A172 (cell line): ENCODE measurements at places on chromosomes 13 and 19. TPM values are rescaled to one million over a fixed set of nuclear protein-coding genes. Genes with fewer than 3 reads are reported as not detected.

CYP2A7 gene
- not detected in 2 replicates for total RNA-seq

CEACAM21 gene
- not detected in 2 replicates for total RNA-seq

PCDH9 gene
- 0.02 TPM in 1 of 2 replicates, not detected in the other for total RNA-seq

ZNF428 gene
- 56.8 and 59.2 TPM in 2 replicates for total RNA-seq

HRC gene
- 0.07 TPM in 1 of 2 replicates, not detected in the other for total RNA-seq

ADPRHL1 gene
- 0.96 and 2.1 TPM in 2 replicates for total RNA-seq

- DNase-seq = no peak
Measured at GRCh38 chr13:18959229-18959628, 222.4 kb downstream of the TUBA3C start.

GRCh38 chr19:18850471-18851375 is 19.0 kb downstream of the UPF1 start:
- no peak for DNase-seq

- DNase-seq = no peak
Measured at GRCh38 chr13:101493541-101493940, 41.1 kb downstream of the ITGBL1 start.

DNA sequence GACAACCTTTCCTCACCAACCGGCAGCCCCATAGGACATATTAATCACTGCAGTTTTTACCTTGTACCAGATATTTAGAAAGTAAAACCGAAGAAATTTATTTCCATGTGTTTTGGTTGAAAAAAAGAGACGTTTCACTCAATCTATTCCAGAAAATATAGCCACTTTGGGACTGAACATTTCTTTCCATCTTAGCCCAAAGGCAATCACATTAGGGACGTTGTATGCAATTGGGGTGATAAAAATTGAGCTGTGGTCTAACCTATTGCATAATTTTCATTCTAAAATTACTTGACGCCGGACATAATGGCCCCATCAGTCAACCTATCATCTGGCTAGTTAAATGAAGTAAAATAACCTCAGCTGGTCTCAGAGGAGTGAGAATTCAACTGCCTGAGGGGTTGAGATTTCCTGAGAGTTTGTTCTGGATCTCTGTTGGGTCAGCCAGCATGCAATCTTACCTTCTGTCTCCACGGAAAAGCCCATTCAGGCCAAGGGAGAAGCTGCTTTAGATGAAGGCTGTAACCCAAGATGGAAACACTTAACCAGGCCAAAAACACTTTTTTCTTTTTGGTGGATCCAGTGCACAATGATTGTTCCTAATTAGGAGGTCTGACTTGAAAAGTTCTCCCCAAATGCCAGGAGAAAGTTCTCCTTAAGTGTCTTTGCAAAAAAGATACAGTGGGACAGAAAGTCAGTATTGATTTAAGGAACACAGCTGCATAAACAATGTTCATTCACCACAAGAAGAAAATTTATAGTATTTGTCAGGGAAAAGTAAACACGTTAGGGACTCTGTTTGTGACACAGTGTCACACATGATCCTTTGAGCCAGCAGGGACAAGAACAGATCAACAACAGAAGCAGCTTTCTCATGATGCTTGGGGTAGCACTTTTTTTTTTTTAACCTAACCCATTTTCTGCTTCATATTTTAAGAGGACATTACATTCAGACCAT is 34.1 kb downstream of the DLEU7 start:
- no peak for DNase-seq

DNA sequence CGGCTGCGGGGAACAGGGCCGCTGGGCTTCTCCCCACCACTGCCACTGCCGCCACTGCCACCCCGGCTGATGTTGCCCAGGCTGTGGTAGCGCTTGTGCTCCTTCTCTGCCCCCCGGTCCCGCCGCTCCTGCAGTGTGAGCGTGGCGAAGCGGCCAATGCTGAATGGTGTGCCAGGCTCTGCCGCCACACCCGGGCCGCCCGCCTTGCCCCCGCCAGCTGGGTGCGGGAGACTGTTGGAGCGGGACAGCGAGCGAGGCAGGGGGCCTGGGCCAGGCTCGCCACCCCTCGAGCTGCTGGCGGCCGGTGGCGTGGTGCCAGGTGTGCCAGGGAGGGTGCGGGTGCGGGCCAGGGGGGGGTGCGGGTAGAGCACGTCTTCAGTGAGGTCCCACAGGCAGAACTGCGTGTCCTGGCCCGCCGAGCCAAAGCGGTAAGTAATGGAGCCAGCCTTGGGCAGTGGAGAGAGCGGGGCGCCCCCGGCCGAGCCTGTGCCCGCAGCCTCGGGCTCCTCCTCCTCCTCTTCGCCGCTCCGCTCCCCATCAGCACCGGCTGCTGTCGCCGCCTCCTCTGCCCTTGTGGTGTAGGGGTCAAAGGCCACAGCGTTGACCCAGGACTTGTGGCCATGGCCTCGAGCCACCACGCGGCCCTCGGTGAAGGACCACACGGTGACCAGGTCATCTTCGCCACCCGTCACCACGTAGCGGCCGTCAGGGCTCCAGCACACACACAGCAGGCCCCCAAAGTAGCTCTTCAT is 3.7 kb upstream of the DMPK start:
- DNase-seq = no peak

DNA sequence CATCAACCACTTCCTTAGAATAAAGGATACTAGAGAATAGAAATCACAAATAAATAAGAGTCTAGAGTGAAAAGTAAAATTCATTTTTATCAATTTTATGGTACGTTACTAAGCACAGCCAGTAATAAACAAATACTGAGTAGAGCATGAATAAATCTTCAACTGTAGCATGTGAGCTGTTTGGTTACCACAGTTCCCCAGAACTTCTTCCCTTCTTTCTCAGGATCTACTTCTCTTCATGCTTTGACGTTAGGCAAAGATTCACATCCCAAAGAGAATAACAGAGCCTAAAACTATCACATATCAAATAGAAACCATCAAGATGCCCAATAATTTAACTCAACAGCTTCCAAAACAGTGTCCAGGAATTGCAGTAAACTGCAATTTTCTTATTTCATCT is 7.4 kb downstream of the RUBCNL start:
- no peak for DNase-seq

DNA sequence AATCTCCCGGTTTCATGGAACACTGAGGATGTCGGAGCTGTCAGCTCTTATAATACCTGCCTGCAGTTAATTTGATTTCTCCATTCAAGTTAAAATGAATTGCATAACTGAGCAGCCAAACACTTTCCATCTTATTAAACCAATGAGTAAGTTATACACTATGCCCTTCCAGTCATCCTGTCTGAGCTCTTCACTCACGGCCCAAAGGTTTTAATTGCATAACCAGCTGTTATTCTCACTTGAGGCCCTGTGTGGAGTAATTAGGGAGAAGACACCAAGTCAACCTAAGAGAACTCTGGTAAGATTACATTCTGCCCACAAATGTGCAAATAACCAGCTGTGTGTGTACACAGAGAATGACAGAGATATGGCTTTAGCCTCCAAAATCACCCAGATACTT is 303.5 kb downstream of the TBC1D4 start:
- no peak for DNase-seq

DNA sequence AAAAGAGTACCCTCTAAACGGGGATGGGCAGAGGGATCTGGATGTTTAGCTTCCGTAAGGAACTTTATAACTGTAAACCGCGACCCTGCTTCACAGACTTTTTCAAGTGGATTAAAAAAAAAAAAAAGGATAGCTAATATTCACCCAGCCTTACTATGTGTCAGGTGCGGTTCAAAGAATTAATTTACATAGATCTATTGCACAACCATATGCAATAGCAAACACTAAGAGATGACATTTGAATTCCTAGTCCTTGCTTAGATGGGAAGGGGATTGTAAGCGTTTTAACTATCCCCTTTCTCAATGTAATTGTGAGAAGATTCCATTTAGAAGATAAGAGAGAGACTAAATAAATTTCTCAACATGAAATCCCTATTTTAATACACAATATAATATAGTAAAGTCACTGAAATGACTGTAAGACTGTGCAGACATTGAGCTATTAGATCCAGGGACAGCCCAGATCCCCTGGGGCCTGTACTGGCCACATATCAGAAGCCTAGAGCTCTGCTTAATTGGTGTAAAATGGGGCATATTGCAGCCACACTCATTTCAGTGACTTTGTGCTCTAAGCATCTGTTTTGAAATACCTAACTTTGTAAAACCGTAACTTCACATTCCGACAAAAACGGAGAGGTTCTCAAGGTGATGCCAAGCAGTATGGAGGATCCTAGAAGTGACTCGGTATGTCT is 13.6 kb downstream of the LATS2 start:
- DNase-seq = no peak

- no peak for DNase-seq
Measured at GRCh38 chr13:99970651-99971575, 654 bp downstream of the ZIC5 start.

DNA sequence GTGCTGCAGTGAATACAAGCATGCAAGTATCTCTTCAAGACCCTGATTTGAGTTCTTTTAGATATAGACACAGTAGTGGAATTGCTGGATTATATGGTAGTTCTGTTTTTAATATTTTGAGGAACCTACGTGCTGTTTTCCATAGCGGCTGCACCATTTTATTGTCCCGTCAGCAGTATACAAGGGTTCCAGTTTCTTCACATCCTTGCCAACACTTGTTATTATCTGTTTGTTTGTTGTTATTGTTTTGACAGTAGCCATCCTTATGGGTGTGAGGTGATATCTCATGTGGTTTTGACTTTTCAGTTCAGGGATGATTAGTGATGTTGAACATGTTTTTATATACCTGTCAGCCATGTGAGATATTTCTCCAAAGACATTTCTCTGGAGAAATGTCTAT is 53.2 kb downstream of the TNFRSF19 start:
- DNase-seq = no peak

DNA sequence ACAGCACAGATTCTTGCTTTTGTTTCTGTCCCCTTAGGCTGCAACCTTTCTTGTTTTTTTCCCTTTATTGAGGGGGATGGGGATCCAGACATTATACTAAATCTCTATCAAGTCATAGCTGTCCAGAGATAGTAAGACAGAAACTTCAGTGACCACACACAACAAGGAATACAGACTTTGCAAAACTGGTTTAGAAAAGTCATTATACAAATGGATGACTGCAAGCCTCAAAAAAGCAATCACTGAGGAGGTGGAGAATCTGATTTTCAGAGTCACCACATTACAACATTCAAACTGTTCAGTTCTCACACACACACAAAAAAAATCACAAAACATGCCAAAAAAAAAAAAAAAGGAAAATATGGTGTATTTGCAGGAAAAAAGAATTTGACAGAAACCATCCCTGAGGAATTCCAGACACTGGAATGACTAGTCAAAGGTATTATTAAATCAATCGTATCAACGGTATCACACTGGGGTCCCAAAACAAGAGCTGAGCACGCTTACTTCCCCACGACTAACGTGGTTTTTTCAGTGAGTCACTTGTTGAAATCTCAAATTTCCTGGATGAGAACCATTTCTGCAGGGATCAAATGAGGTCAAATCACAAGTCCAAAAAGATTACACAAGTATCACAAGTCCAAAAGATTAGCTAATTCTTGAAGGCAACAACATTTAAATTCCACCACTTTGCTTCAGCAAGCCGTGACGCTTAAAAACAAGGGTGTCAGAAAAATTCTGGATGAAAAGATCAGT is 41.2 kb downstream of the USP12 start:
- peak; percentile 28 for DNase-seq

GRCh38 chr13:40562975-40563349 is 103.5 kb downstream of the FOXO1 start:
- peak; percentile 60 for DNase-seq

DNA sequence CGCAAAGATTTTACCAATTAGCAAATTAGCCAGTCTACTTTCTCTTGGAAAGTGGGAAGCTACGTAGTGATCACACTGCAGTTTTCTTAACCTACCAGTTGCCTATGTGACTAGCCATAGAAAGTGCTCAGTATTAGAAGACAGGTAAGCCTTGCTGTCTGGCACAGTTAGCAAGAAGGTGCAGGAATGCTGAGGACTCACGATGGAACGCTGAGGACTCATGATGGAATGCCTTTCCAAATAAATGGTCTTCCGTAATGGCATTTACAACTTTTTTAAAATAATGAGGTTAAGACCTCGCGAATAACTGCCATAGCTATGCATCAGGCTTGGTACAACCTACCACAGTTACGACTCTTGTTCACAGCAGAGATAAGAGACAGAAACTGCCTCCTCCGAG is 1645.6 kb upstream of the MIR17HG start:
- DNase-seq = no peak

DNA sequence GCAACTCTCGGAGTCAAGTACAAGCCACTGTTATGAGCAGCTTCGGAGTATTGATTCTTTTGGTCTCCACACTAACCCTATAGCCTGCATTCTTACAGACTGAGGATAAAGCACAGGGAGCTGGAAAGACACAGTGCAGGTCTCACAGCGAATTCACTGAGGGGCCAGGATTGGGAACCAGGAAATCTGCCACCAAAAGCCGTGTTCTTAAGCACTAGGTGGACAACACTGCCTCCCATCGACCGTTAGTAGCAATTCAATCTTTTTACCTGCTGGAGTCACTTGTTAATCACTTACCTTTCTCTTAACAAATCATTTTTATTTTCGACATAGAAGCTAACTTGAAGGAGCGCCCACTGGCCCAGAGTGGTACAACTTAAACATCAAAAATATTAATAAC is 6.3 kb downstream of the PMIS2 start:
- DNase-seq = no peak

- no peak for DNase-seq
Measured at GRCh38 chr13:43170506-43170905, 147.1 kb downstream of the DNAJC15 start.

DNA sequence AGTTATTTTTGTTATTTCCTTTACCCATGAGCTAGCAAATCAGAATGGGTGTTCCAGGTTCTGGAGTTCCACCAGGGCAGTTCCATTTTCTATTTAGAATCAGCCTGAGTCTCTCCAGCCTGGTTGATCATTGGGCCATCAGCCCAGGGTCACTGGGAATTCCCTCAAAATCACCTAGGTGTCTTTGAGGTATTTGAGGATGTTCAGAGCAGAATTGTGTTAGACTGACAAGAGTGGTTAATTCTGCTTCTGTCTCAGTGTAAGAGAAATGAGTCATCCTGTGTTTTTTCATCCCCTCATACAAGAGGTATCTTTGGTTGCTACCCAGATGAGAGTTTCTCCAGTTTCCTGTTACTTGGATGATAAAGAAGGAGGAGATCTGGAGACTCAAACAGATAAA is 11.7 kb downstream of the ZNF66 start:
- no peak for DNase-seq

DNA sequence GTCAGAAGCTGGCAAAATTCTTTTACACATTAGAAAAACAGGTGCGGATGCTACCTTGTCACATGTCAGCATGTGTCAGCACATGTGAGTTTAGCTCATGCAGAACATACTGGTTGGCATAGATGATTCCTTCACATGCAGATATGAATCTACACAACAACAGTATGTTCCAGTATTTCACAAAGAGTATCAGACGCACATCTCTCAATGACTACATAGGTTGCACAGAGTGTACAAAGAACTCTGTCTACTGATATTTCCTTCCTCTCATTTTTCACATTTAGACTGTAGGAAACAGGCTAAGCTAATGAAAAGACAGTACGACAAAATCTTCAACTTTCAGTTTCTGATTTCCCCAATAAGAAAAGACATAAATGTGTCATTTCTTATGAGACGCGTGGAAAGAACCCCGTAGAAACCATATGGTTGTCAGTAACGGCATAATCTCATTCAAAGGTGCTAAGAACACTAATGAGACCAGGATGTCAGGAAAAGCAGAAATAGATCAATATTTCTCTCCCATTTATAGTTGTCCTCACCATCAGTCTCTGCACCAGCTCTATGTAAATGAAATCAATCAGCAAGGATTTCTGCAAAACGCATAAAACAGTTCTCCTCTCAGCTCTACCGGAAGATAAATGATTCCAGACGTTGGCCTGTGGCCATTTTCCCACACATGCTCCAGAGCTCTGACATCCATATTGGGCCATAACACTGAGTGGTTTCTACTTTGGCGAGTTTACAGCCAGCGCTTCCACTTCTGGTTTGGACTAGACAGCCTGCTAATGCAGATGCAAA is 81.2 kb downstream of the STARD13 start:
- no peak for DNase-seq
